Suppressor macrophage treated with lipopolysaccharide for 1 hour (primary cell): ENCODE measurements at places on chromosomes 12 and 14.

DNA sequence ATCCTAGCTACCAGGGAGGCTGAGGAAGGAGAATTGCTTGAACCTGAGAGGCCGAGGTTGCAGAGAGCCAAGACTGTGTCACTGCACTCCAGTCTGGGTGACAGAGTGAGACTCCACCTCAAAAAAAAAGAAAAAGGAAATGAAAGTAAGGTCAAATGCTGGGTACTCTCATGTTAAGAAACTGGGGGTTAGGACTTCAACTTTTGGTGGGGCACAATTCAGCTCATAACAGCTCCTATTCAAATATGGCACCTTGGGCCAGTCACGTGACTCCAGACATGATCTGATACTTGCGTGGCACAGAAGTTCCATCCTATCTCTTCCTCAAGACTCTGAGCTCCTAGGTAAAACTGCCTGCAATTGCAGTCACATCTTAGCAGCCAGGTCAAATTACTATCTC, 142.7 kb downstream of the EGLN3 start:
- DNase-seq: no peak

DNA sequence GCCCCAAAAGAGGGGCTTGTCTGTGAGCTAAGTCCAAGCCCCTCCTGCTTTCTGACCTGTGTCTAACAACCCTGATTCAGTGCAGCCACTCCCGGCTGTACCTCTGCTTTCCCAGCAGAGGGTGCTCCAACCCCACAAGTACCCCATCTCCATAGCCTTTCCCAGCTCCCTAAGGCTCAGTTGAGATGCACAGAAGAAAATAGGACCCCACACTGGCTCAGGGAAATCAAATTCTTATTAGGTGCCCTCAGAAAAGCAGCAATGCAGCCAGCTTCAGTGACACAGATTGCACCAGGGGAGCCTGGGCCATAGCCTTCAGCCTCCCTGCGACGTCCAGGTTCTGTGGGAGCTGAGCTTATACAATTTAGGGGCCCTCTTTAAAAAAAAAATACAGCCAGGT, 49.9 kb downstream of the LRRC74A start:
- DNase-seq: peak; percentile 80

- no peak for DNase-seq
Measured at GRCh38 chr12:102033991-102034745, 27.6 kb downstream of the WASHC3 start.

DNA sequence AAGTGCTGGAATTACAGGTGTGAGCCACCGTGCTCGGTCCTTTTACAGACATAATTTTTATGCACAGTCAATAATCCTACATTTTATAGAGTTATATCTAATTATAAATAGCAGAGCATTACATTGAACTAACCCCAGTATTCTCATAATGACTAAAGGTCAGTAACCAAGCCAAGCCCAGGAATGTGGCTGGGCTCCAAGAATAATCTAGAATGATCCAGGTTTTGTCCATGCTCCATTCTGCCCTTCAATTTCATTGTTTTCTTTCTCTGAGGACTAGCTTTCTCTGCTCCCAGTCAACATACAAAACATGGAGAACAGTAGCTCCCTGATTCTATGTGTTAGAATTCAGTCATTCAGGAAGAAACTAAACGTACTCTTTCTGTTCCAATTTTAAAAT, 92.1 kb upstream of the KRR1 start:
- no peak for DNase-seq

DNA sequence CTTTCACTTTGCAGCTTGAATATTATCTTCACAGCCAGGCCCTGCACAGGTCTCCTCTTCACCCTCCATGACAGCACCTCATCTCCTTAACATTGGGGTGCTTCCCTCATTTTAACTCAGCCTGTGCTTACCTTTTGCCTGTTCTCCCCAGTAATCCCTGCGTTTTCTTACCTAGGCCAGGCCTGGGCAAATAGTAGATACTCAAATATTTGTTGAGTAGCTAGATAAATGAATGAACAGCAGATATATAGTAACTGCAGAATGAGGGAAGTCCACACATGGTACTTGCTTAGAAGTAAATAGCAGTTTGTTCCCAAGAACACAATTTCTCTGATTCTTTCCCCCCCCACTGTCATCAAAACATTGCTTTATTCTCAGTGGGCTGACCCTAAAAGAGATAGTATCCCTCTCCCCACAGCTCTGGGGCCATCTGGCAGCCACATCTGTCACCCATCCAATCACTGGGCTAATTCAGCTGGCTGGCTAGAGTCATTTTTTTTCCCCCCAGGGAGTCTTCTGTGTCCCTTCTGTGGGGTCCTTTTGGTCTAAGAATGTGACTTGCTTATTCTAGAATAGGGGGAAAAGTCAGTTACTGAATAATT, 43.2 kb downstream of the APPL2 start:
- no peak for DNase-seq

- no peak for DNase-seq
Measured at GRCh38 chr12:16187660-16188059, 89.8 kb downstream of the SLC15A5 start.

- DNase-seq: no peak
Measured at GRCh38 chr12:58920961-58921861, 907 bp upstream of the LRIG3 start.

GRCh38 chr12:96420277-96420835, 20.1 kb upstream of the CDK17 start:
- DNase-seq: no peak

GRCh38 chr12:131824450-131824849, 3.7 kb upstream of the MMP17 start:
- DNase-seq: no peak

- DNase-seq: no peak
Measured at GRCh38 chr12:47990351-47991105, 13.7 kb downstream of the COL2A1 start.

- peak; percentile 11 for DNase-seq
Measured at GRCh38 chr12:20628226-20628787, 66.8 kb upstream of the SLCO1C1 start.

- peak; percentile 27 for DNase-seq
Measured at GRCh38 chr12:100826323-100826722, 31.7 kb downstream of the ANO4 start.

DNA sequence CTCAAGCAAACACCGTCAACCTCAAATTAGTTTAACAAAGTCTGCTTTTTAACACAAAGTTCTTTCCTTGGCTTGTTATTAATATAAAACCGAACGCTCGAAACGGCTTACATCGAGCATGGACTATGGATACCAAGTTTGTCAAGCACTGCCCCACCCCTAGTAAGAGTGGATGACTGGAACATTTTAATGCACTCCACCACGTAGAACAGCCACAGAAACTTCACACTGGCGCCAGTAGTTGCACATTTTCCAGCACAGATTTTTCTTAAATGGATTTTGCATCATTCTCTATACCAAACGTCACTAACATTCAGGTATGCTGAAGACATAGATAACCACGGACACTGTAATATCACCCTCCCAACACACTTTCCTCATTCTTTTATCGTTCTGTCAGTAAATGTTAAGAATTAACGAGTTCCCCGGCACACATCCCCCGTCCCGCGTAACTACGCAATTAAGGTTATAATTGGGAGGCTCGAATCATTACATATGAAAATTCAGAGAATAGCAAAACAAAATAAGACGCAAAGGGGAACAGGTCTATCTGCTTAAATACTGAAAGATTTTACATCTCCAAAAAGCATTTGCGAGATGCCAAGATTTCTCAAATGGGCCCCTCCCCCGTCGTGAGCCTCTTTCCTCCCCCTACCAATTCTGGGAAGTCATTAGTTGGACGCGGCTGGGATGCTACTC, 990 bp downstream of the FERMT2 start:
- DNase-seq: no peak

GRCh38 chr12:100200463-100201181, at the start of gene ACTR6:
ACTR6 (plus strand) TSS chr12:100200815; CDS start chr12:100200852, 37 bp downstream.
- DNase-seq: peak; percentile 96

DNA sequence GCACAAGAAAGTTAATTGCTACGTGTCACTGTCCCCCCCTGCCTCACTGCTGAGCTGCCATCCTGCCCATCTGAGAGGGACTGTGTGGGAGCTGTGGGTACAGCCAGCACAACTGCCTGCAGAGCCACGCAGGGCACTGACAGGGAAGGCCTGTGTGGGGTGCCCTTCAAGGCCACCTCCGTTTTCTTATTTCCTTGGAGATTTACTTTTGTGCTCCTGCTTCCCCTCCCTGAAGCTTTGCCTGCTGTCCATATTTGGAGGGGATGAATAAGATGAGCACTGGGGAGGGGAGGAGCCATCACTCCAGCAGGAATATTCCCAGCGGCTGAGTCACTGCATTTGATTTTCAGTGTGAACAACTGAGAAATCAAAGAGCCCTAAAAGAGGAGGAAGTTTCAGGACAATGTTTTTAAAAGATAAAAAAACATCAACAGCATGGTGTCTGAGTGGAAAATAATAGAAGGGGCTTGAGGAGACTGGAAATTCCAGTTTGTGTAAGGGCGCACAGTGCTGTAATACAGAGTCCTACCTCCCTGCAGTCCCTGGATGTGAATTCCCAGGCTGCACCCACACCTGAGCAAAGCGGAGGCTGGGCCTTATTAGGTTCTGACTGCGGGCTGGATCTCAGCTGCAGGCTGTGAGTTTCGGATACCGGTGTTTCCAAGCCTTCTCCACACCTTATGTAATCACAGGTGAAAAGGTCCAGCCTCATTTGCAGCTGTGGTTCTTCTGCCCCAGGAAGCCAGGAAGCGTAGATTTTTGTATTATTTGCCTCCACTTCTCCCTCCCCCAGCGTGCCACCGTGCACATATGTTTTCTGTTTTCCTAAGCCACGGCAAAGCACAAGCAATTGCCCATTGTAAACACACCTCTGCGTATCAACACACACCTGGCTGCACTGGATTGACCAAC, 192.6 kb upstream of the BCL2L14 start:
- DNase-seq: peak; percentile 79

GRCh38 chr14:93939304-93940229, 12.4 kb downstream of the FAM181A start:
- peak; percentile 93 for DNase-seq

DNA sequence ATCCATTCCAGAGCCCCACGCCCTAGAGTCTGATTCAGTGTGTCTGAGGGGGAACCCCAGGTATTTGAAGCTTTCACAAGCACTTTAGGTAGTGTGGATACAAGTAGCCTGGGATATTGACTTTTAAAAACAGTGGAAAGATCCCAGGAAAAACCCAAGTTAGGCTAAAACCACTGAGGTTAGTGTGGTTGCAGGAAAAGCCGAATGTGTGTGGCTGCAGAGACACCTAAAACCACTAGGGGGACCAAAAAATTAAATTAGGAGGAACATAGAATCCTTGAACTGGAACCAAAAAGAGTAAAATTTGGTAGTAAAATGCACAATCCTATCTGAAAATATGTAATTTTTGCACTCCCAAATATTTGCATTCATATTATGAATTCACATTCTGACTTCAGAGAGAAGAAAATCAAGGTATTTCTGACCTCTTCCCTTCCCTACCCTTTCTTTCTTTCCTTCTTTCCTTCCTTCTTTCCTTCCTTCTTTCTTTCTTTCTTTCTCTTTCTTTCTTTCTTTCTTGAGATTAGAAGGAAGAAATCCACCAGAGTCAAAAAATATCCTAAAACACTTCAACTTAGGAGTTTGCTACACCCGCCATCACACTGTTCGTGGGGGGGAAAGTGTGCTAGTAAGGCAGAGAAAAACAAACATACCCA, 37.8 kb downstream of the SLCO1A2 start:
- peak; percentile 8 for DNase-seq

DNA sequence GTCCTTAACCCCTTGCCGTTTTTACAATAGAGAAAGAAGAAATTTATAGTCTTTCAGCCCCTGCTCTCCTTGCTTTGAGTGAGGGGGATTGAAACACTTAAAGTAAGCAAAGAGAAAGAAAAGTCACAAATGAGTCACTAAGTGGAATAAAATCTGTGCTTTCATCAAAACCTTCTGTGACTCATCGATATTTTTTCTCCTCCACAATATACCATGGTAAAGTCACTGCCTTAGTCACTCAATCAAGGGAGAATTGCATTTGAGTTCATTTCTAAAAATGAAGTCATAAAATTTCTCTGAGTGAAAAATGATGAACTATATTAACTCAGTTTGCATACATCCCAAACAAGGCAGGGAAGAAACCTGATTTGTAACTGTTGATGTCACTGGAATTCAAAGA, 470.3 kb downstream of the FOXG1 start:
- DNase-seq: peak; percentile 29

GRCh38 chr14:104582662-104583061, 3.1 kb downstream of the C14orf180 start:
- DNase-seq: no peak

GRCh38 chr14:69663300-69663643, 51.9 kb downstream of the SUSD6 start:
- DNase-seq: no peak

DNA sequence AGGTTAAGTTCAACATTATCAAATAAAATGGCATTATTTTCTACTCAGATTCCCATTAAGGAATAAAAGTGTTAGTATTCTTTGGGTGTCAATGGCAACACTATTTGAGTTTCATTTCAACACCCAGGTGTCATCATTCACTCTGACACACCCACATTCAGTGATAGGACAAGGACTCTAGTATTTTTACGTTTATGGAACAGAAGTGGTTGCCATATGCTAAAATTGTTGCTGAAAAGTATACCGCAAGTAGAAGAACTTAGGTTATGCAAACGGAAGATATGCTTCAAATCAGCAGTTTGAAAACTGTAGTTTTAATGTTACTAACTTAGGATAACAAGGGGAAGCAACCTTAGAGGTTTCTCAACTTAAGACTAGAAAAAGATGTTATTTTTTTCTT, 20.0 kb upstream of the SGPP1 start:
- no peak for DNase-seq

DNA sequence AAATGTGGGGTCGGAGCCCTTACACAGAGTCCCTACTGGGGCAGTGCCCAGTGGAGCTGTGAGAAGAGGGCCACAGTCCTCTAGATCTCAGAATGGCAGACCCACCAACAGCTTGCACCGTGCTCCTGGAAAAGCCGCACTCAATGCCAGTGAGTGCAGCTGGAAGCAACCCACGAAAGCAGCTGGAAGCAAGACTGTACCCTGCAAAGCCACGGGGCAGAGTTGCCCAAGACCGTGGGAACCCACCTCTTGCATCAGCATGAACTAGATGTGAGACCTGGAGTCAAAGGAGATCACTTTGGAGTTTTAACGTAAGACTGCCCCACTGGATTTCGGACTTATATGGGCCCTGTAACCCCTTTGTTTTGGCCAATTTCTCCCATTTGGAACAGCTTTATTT, 12.3 kb downstream of the GTF2A1 start:
- DNase-seq: no peak

DNA sequence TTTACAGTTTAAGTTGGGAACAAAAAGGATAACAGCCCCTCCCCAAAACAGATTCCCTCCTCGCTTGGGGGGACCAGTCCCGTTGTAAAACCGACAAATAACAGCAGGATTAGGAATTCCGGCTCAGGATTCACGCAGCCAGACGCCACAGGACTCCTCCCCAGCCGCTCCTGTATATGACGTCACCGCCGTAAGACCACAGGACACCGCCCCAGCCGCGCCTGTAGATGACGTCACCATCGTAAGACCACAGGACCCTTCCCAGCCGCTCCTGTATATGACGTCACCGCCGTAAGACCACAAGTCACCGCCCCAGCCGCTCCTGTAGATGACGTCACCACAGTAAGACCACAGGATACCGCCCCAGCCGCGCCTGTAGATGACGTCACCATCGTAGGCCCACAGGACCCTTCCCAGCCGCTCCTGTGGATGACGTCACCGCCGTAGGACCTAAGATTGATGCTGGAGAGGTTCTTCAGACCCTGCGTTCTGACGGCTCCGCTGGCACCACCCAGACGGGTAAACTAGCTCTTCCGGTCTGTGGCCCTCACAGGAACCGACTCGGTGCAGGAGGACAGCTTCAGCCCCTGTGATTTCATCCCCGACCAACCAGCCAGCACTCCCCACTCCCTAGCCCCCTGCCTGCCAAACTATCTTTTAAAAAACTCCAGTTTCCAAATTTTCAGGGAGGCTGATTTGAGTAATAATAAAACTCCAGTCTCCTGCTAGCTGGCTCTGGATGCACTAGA, 43.9 kb upstream of the FBRSL1 start:
- DNase-seq: peak; percentile 73
